ENCODE measurements at places on chromosomes 5 and 9.

GRCh38 chr5:95070453-95070852 is 214.4 kb downstream of the MCTP1 start:
- no peak for DNase-seq

GRCh38 chr9:15389173-15389572 is 33.5 kb upstream of the SNAPC3 start:
- peak; percentile 9 for DNase-seq

GRCh38 chr9:113603048-113603375 is 139.5 kb downstream of the RGS3 start:
- no peak for DNase-seq

DNA sequence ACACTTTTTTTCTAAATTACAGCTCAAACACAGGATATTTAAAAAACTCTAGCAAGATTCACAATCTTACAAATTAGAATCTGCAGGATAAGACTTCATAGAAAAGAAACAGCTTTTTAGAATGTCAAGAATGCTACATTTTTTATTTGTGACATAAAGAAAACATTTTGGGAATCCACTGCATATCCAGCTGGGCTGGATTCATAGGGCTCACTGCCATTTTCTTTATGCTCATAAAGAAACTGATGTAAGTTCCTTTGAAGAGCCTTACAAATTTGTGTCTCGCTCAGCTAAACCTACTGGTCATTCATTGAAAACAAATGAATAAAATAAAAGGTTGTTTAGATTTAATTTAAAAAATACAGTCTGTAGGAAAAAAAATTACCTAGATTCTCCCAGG is 332.3 kb downstream of the TRPM3 start:
- DNase-seq: no peak

DNA sequence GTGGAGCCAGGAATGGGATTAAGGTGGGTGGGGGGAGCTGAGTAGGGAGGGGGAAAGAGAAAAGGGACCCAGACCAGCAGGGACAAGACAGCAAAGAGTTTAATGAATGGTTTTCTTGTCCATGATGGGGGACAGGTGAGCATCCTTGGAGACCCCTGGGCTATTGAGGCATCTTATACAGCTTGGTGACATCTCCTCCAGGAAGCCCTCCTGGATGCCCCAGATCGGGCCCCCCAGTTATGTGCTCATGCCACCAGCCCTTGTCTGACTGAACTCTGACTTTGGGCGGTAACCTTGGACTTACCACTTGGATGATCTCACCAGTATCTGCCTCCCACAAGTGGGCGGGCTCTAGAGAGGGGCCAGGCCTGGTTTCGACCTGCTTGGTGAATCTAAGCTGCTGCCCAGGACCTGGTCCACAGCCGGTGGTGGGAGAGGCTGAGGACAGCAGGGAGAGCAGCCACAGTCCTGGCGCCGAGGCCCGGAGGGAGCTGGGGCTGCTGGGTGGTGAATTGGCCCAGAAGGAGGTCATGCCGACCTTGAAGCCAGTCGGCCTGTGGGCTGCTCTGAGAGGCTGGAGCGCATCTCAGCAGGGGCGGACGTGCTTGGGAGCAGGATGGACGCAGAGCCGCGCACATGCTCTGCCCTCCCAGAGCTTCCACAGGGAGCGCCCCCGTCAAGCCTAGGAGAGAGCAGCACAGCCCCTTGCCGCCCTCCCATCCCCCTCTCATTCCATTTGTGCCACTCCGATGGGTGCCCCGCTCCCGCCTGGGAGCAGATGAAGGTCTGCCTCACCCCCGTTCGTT is 36.2 kb downstream of the UNC5A start:
- DNase-seq: peak; percentile 40

DNA sequence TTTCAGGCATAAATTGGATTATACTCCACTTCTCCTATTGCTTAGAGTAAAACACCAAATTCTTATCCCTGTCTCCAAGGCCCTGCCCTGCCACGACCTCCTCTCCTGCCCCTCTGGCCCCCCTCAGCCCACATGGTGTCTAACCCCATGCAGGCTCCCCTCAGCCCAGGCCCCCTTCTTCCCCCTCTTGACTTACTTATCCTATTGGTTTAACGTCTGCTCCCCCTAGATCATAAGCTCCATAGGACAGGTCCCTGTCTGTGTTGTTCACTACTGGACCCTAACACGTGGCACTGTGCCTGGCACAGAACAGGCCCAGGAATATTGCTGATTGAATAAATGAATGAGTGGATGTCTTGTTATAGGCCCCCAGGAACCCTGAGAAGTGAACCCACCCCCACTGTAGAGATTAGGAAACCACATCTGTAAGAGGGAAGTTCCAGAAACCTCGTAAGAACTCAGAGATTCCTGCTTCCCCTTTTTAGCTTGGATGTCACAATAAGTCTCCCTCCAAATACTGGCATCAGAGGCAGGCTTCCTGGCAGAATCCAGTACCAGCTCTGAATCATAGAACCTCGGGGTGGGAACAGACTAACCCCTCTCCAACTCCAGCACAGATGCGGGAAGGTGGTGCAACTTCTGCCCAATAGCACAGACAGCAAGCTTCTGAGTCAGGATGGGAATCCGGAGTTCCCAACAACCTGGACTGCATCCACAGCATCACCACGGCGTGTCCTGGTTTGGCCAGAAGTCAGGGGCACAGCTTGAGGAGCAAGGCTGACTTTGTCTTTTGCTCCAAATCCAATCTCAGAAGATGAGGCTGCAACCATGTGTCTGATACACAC is 31.5 kb downstream of the HRH2 start:
- DNase-seq: no peak

DNA sequence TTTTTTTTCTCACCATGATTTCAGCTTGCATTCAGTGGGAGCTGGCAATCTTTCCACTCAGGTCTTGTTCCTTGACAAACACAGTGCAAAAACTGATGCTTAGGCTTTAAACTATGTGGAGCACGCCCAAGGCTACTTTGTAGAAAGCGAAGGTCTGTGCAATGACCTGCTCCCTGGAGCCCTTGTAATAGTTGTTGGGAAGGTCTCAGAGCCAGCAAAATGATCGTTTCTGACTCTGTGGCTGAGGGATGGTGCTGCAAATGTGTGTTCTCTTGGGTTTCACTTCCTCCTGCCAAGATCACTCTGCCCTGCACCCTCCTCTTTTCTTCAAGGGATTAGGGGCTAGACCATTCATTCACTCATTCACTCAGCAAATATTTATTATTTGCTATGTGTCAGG is 249.7 kb upstream of the MAP3K1 start:
- DNase-seq: no peak

GRCh38 chr5:154202379-154203260 is 12.1 kb downstream of the GALNT10 start:
- no peak for DNase-seq

- no peak for DNase-seq
Measured at GRCh38 chr9:13397220-13397619, 117.7 kb upstream of the MPDZ start.

DNA sequence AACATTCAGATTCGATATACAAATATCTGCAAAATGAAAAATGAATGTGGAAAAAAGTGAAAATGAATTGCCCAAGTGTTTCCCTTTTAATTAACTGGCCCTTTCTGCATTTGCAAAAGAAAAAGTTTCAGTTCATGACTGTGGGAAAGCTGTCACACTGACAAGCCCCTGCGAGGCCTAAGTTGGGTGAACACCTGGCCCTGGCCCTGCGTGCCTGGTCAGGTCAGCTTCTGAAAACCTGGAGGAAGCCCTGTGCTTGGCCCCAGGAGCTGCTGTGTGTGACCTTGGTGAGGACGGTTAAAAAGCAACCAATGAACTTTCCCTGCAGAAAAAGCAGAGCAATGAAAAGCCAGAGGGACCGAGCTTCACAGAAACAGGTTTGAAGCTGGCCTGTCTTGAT is 41.0 kb upstream of the SHC3 start:
- DNase-seq: no peak

- DNase-seq: peak; percentile 30
Measured at GRCh38 chr5:164600274-164600673, 1094.9 kb downstream of the MAT2B start.

DNA sequence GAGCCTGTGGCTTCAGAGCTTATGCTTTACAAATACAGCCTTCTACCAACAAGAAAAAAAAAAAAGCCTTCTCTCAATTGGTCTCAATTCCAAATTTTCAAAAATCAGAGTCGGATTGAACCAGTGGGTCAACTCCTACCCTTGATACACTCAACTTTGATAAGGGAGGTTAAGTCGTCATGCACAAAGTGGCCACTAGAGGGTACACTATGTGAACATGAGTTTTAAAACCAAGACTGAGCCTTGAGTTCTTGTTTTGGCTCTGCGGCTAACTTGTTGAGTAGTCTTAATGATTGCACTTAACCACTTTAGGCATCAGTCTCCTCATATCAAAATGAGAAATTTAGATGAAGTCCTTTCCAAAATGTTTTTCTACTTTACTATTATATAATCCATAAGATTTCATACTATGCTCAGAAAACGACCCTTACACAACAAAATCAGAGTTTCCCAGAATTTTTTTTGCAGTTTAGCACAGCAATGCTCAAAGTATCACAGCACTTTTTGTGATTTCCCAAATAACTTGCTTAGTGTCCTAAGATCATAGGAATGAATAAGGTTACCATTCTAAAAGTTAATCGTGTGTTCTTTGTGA is 92.9 kb upstream of the MTAP start:
- peak; percentile 80 for DNase-seq

DNA sequence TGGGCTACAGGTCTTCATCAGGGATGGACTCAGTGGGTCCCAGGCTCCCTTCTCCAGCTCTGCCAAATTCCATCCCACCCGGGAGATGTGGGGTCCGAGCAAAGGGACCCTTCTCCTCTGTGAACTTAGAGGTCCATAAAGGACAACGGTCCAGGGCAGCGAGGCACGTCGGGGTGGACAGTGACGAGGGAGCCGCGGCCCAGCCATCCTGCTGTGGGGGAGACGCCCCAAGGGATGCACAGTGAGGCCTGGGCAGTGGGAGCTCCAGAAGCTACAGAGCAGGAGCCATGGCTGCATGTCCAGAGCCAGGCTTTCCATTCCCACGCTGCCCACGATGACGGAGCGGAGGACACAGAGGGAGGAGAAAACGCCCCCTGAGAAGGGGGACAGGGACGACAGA is 107.5 kb upstream of the PPP1R26 start:
- DNase-seq: no peak
